Astrocyte of the cerebellum (primary cell): ENCODE measurements at places on chromosomes 6 and 20.

GRCh38 chr6:48998574-48998973, 464.5 kb downstream of the MMUT start:
- no peak for DNase-seq

- DNase-seq: no peak
These were observed 13.2 kb upstream of the VAPB start for GRCh38 chr20:58375759-58376352.

- no peak for DNase-seq
These were observed 1.4 kb downstream of the SOX12 start for GRCh38 chr20:326645-327185.

- DNase-seq: no peak
These were observed 465.0 kb upstream of the HSF2 start for GRCh38 chr6:121934451-121934850.

GRCh38 chr20:14709439-14709838, 372.0 kb upstream of the FLRT3 start:
- DNase-seq: no peak

- DNase-seq: peak; percentile 64
These were observed 239.2 kb downstream of the KCNQ5 start for GRCh38 chr6:72861059-72861458.

DNA sequence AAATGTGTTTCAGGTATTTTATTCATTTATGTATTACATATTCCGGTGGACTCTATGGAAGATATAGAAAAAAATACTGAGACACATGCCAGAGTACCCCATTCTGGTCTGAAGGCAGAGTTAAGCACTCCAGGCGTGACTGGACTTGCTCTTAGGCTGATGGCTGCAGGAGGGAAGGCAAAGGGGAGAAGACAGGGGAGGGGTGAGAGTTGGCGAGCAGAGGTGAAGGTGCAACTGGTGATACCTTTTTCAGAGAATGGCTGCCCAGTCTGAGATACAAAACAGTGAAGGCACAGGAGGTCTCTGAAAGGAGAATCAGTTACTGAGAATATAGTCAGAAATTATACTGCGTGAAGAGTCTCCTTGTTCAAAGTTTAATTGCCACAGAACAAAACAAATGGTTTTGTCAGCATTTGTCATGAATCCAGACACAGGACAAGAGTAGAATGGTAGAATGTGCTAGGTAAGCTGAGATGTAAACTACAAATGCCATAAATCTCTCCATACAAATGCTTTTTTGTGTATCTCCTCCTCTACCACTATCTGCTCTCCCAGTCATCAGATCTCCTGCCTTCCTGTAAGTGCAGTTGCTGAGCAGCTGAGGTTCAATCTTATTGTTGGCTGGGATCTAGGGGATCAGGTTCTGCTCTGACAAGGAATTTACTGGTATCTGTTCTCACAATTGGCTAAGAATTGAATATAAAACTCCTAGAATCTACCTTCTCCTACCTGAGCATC, 104.2 kb upstream of the DST start:
- DNase-seq: no peak

DNA sequence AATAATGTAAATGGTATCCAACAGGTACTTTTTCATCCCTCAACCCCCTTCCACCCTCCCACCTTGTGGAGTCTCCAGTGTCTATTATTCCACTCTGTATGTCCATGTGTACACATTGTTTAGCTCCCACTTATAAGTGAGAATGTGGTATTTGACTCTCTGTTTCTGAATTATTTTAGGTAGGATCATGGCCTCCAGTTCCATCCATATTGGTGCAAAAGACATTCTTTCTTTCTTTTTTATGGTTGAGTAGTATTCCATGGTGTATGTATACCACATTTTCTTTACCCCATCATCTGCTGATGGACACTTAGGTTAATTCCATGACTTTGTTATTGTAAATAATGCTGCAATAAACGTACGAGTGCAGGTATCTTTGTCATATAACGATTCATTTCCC, 58.2 kb upstream of the PRND start:
- DNase-seq: no peak

DNA sequence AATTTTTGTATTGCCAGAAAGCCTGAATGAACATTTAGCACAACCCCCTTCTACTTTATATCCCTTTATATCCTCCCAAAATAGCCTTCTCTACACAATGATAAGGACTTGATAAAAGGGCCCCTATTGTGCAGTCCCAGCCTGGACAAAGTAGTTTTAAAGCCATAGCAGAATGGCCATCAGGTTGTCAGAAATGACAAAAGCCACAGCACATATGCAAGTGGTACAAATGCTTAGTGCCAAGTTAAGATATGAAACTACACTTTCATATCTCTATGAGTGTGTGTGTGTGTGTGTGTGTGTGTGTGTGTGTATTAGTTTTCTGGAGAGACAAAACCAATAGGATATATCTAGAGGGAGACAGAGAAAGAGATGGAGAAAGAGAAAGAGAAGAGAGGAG, 132.6 kb downstream of the SGK1 start:
- DNase-seq: no peak

DNA sequence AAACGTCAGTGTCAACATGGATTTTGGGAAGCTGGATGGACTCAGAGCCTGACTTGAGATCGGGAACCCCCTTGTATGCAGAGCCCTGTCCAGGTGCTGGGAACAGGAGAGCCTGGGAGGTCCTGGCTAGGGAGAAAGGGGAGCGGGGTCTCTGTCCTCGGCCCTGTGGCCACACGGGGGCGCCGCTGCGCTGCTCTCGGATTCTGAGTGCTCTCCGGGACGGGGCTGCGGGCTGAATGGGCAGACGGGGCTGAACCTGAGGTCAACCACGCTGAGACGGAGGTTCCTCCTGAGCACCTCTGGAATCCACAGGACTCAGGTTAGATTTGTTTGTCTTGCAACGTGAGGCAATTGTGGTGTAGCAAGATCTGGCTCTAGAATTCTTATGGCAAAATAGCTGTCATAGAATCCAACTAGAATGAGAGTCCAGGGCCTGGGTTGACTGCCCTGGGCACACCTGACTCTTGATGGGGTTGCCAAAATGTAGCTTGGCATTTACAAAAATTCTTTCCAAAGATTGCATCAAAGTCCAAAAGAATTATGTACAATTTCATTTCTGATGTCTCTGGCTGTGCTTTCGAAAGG, 20.6 kb upstream of the HLA-F start:
- no peak for DNase-seq

GRCh38 chr20:33059741-33060390, 6.2 kb downstream of the BPIFB3 start:
- DNase-seq: no peak

- no peak for DNase-seq
These were observed 236.3 kb upstream of the ZNF217 start for GRCh38 chr20:53829724-53830521.

DNA sequence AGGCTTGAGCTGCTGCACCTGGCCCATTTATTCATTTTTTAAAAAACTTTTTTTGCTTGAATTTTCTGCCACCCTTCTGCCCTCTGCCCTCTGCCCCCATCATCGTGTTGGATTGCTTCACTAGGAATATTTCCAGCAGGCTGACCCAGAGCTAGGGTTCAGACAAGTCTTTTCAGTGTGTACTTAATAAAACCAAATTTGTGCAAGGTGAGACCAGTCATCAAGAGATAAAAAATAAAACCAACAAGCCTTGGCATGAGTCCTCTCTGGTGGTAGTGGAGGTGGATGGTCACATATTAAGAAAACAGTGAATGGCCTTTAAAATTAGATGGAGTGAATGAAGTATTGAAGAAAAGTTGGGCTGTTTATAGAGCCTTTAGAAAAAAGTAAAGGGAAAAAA, 239.6 kb downstream of the CDKAL1 start:
- DNase-seq: no peak

GRCh38 chr20:61086031-61086430, 166.0 kb upstream of the CDH4 start:
- DNase-seq: no peak

GRCh38 chr6:51494342-51494741, 593.1 kb downstream of the PKHD1 start:
- no peak for DNase-seq

- no peak for DNase-seq
These were observed 31.8 kb downstream of the SAYSD1 start for GRCh38 chr6:39083231-39083634.

DNA sequence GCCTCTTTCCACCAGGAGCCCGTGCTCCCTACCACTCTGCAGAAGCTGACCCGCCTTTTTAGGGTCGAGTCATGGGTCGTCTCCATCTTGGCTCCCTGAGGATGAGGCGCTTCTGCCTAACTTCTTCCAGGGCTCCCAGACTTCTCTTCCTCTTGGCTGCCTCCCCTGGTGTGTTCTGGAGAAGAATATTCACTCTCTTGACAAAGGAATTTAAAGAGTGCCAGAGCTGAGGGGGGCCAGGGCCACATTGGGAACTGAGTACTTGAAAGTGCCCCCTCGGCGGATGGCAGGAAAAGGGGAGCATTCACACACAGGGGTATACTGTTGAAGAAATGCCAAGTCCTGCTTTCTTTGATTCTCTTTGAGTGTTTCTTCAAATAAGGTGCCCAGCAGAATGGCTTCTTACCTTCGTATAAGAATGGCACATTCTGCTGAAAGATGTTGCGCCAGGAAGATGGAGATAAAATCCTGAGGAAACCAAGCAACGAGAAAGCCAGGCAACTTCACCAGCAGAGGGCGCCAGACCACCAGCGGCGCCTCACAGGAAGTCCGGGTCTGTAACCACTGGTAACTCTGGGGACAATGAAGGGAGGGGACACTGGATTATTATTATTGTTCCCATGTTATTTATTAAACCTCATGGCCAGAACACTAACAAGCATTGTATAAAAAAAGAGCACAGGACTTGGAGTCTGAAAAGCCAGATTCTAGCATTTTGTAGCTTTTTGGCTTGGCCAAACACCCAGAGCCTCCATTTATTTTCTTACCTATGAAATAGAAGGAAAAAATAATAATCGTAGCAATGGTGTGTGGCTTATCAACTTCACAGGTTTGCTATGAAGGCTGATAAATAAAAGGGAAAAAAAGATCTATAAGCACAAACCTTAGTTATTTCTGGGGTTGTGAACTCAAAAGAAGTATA, 176.7 kb downstream of the HACE1 start:
- DNase-seq: peak; percentile 15

- no peak for DNase-seq
These were observed 77.3 kb downstream of the C6orf52 start for GRCh38 chr6:10617008-10617696.

DNA sequence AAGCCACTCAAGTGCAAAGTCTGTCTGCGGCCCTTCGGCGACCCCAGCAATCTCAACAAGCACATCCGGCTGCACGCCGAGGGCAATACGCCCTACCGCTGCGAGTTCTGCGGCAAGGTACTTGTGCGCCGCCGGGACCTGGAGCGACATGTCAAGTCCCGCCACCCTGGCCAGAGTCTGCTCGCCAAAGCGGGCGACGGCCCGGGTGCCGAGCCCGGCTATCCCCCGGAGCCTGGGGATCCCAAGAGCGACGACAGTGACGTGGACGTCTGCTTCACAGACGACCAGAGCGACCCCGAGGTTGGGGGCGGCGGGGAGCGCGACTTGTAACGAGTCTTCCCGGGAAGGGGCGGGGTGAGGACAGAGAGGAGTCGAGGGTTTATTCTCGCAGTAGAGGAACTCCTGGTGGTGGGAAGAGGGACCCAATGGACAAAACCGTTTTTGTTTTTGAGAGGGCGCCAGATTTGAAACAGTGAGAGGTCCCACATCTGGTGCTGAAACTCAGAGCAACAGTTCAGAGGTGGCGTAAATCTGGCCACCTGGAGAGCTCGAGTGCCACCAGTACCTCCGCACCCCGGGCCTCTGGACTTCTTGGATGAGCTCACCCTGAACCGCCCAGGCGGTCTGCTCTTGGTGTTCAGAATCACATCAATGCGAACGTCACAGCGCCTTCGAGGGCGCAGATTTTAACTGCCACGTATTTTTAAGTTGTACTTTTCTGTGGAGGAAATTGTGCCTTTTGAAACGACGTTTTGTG, 8.0 kb downstream of the PRDM13 start:
- DNase-seq: no peak

GRCh38 chr6:98560841-98561240, 273.5 kb upstream of the POU3F2 start:
- no peak for DNase-seq

GRCh38 chr6:119327810-119328209, 21.8 kb downstream of the MAN1A1 start:
- DNase-seq: no peak

DNA sequence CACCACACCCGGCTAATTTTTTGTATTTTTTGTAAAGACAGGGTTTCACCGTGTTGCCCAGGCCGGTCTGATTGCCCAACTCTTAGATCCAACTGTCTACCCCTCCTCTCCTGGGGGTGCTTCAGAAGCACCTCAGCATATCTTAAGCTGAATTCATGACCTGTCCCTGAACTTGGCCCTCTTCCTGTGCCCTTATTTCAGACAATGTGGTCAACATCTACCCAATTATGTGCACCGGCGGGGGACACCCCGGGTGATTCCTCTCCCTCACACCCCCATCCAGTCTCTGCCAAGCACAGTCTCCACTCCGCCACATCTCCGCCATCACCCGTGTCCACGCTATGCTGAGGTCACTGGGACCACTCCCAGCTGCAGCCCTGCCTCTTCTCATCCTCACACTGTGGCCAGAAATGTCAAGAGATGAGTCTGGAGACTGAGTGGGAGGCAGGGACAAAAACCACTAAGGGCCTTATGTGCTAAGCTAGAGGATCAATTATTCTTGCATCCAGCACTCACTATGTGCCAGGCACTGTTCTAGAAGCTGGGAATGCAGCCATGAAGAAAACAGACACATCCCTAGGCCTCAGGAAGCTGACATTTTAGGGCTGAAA, 111.9 kb downstream of the ARMC2 start:
- DNase-seq: no peak

- DNase-seq: no peak
These were observed 140.4 kb upstream of the CITED2 start for GRCh38 chr6:139514819-139515218.

DNA sequence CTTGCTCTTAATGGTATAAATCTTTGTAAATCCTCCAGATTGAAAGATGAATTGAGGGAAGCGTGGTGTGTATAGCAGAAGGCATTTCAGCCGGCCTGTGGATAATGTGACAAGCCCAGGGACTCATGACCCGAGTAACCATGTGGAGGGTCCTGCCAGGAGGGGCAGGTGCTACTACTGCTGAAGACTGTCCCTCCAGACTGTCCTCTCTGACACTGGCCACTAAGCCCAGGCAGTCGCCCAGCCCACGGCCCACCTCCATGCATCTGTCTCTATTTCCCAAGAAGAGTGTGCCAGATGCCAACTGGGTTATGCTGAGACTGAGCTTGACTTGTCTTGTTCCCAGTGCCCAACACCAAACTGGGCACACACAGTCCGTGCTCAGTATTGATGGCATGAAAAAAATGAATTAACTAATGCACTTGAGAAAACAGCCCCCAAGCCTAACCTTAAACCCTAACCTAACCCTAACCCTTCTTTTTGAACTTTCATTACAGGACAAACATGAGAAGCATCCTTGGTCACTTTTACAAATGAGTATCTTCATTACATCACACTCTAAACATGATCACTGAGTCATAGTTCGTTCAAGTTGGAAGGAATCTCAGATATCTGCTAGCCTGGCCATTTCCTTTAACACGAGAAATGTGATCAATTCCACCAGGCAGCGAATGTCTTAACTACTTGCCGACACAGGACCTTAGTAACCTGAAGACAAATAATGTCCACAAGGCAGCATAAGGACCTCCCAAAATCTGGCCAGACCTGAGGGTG, 182.2 kb upstream of the RREB1 start:
- no peak for DNase-seq
